Type B pancreatic cell (in vitro differentiated cells): ENCODE measurements at places on chromosomes 11 and 22. TPM values are rescaled to one million over a fixed set of nuclear protein-coding genes. Genes with fewer than 3 reads are reported as not detected.

DNA sequence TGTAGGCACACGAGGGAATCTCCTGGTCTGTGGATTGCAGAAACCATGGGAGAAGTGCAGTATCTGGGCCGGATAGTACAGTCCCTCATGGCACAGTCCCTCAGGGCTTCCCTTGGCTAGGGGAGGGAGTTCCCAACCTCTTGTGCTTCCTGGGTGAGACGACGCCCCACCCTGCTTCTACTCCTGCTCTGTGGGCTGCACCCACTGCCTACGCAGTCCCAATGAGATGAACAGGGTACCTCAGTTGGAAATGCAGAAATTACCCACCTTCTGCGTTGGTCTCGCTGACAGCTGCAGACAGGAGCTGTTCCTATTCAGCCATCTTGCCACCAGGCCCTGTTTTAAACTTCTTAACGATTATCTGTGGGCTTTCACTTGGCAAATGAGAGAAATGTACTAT lies 157.2 kb upstream of the CARD18 start:
- no peaks in the 10 kb centered on the region for H3K4me1 ChIP-seq
- DNase-seq: no peak
- H3K4me3 ChIP-seq: no peak overlapping the region
- H3K36me3 ChIP-seq: no peaks in the 10 kb centered on the region

DNA sequence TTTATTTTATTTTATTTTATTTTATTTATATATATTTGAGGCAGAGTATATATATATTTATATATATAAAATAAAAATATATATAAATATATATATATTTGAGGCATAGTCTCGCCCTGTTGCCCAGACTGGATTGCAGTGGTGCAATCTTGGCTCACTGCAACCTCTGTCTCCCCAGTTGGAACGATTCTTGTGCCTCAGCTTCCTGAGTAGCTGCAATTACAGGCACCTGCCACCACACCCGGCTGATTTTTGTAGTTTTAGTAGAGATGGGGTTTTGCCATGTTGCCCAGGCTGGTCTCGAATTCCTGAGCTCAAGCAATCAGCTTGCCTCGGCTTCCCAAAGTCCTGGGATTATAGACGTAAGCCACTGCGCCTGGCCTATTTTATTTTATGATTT lies 31.4 kb downstream of the ACO2 start:
- H3K27ac ChIP-seq: no peak overlapping the region
- DNase-seq: no peak
- H3K4me1 ChIP-seq: no peaks in the 10 kb centered on the region
- H3K36me3 ChIP-seq: no peaks in the 10 kb centered on the region
- no peaks in the 10 kb centered on the region for H3K27me3 ChIP-seq

GRCh38 chr22:49357661-49358440 lies 469.8 kb downstream of the BRD1 start:
- peak; percentile 20 for DNase-seq
- H3K27me3 ChIP-seq: peaks cover 29% of the 10 kb centered on the region
- no peak overlapping the region for H3K27ac ChIP-seq
- H3K36me3 ChIP-seq: no peaks in the 10 kb centered on the region

DNA sequence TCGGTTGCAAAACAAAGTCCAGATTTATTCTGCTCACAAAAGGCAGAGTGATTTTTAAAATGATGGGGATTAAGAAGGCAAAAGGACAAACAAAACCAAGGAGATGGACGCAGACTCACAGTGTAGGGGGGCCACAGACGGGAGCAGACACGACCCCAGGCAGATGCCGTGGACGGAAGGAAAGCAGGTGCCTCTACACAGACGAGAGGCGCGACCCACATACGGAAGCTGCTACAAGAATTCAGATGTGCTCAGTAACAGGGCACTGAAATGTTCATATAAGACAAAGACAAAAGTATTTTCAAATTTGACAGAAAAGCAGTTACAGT lies 148.9 kb downstream of the BRD1 start:
- DNase-seq: no peak
- H3K36me3 ChIP-seq: no peaks in the 10 kb centered on the region
- H3K4me3 ChIP-seq: no peak overlapping the region

- no peak for DNase-seq
- no peak overlapping the region for H3K27ac ChIP-seq
- H3K27me3 ChIP-seq: peaks cover 37% of the 10 kb centered on the region
- H3K4me3 ChIP-seq: no peak overlapping the region
These were observed 28.1 kb downstream of the COMMD9 start for GRCh38 chr11:36261094-36261493.

- no peaks in the 10 kb centered on the region for H3K4me1 ChIP-seq
- DNase-seq: no peak
- H3K27me3 ChIP-seq: peaks cover 3% of the 10 kb centered on the region
These were observed 27.7 kb downstream of the LRRC4C start for GRCh38 chr11:41431784-41432183.

GRCh38 chr11:130467116-130467900 lies 18.9 kb downstream of the ADAMTS15 start:
- no peak for DNase-seq
- peaks cover 3% of the 10 kb centered on the region for H3K36me3 ChIP-seq

DNA sequence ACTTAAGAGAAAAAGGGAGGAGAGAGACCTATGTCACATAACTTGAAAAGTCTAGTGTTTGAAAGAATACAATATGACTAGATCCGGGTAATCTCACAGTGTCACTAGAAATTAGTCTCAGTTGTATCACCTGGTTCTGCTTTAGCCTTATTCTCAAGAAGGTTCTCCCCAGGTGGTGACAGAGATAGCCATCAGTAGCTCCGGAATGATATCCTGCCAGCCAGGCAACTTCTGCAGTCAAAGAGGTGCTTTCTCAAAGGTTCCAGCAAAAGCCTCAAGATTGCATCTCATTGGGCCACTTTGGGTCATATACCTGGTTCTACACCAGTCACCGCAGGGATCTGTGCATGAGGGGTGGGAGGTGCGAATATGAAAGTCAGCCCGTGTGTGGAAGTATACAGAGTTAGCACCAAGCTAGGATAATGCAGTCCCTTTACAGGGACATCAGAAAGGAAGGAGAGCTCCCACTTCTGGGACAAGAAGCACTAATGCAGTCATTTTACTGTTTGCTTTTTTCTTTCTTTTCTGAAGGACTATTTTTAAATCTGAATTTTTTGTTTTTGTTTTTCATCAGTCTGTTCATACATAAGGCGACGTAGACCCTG lies 61.1 kb downstream of the CYB5R2 start:
- H3K27ac ChIP-seq: peak overlapping the region; percentile 9
- no peak for DNase-seq
- peaks cover 23% of the 10 kb centered on the region for H3K4me1 ChIP-seq
- H3K4me3 ChIP-seq: no peak overlapping the region
- no peaks in the 10 kb centered on the region for H3K27me3 ChIP-seq

DNA sequence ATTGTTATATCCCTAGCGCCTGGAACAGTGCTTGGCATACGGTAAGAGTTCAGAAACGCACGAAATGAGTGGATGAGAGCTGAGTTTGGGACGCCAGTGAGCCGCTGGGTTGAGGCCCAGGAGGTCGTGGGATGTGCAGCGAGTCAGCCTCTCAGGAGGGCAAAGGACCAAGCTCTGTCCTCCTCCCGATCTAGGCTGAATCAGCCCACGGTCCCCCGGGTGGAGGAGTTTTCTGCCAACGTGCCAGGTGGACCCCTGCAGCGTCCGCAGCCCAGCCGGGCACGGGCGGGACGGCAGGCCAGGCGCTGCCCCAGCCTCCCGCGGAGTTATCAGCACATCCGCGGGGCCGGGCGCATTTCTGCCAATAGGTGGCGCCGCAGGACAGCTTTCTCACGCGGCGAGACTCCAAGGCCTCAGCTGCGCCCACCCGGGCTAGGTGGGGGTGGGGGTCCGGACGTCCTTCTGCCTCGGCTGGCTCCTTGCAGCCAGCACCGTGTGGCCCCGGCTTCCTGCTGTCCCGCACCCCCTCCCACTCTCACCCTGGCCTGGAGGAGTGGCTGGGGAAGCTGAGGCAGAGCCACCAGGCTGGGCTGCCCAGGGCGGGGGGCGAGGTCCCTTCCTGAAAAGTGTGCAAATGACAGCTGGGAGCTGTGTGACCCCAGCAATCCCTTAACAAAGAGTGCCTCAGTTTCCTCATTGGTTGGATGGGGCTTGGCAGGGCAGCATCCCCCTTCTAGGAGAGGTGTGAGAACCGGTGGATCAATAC lies 2.2 kb upstream of the RPS19BP1 start:
- peaks cover 31% of the 10 kb centered on the region for H3K4me1 ChIP-seq
- peaks cover 4% of the 10 kb centered on the region for H3K36me3 ChIP-seq
- DNase-seq: peak; percentile 94

DNA sequence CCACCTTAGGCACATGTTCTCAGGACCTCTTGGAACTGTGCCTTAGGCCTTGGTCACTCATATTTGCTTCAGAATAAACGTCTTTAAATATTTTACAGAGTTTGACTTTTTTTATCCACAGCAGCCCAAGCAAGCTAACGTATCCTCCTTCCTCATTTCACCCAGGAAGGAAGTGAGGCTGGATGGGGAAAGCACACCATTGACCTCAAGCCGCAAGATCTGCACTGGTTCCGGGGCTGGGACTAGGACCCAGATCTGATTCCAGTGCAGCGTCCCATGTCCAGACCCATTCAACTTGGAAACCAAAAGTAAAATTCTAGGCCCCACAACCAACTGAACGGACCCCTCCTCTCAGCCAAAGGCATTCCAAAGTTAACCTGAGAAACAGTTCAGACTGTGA lies 2.4 kb upstream of the LGALS12 start:
- no peak overlapping the region for H3K4me3 ChIP-seq
- no peaks in the 10 kb centered on the region for H3K27me3 ChIP-seq
- H3K27ac ChIP-seq: no peak overlapping the region
- no peaks in the 10 kb centered on the region for H3K36me3 ChIP-seq

- H3K27ac ChIP-seq: peak overlapping the region; percentile 22
- H3K27me3 ChIP-seq: no peaks in the 10 kb centered on the region
- H3K4me1 ChIP-seq: peaks cover 5% of the 10 kb centered on the region
- no peak overlapping the region for H3K4me3 ChIP-seq
These were observed 46.7 kb upstream of the SCUBE2 start for GRCh38 chr11:9138133-9138453.

DNA sequence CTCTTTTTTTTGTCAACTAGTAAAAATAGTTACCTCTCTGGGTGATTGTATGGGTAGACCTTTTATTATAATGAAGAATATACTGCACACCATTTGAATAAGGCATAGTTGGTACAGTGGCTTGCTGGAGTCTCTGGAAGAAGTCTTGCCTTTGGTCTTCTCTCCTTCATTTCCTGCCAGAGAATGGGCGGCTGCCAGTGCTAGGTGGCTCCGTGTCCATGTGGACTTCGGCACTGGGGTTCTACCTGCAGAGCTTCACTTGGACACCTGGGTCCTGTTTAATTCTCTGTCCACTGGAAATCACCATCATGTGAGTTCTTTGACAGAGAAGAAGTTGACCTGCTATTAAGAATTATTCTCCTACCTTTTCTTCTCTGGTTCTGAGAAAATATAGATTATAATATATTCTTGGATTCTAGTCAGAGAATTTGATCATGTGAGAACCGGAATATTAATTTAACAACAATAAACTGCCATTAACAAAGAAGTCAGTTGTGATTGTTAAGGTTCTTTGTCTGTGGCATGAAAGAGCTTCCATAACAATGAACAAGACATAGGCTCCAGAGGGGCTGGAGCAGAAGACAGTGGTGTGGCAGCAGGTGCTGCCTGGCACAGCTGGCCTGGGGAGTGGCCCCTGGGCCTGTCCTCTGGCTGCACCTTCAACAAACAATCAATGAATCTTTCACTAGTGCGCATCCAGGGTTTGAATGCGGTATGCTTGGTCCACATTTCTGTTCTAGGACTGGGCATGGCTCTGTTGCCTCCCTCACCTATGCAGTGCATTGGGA lies 77.5 kb downstream of the PPFIBP2 start:
- H3K27me3 ChIP-seq: no peaks in the 10 kb centered on the region
- H3K27ac ChIP-seq: no peak overlapping the region
- H3K4me3 ChIP-seq: no peak overlapping the region
- H3K36me3 ChIP-seq: peaks cover 25% of the 10 kb centered on the region

- peaks cover 9% of the 10 kb centered on the region for H3K4me1 ChIP-seq
- H3K36me3 ChIP-seq: peaks cover 13% of the 10 kb centered on the region
- no peak overlapping the region for H3K4me3 ChIP-seq
These were observed 98.9 kb downstream of the TRAF6 start for GRCh38 chr11:36411202-36411640.

- no peak overlapping the region for H3K27ac ChIP-seq
- H3K4me3 ChIP-seq: no peak overlapping the region
- H3K4me1 ChIP-seq: no peaks in the 10 kb centered on the region
- no peak for DNase-seq
These were observed 11.0 kb downstream of the SMTN start for GRCh38 chr22:31092161-31092560.

GRCh38 chr11:9973921-9974320 lies 310.0 kb downstream of the SWAP70 start:
- H3K36me3 ChIP-seq: peaks cover 6% of the 10 kb centered on the region
- no peak overlapping the region for H3K4me3 ChIP-seq
- no peak for DNase-seq
- no peaks in the 10 kb centered on the region for H3K27me3 ChIP-seq

DNA sequence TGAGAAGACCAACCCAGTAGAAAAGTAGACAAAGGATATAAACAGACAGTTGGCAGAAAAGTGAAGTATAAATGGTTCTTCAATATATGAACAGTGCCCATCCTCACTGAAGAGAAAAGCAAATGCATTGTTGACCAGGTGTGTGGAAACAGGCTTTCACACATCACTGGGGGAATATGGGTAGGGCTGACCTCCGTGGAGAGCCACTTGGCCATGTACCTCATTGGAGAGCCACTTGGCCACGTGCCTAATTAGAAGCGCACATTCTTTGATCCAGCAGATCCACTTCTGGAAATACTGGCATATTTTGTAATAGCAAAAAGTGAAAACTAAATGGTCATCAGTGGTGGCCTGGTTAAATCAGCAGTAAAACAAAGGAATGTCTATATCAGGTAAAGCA lies 43.2 kb downstream of the PPP6R3 start:
- no peak overlapping the region for H3K4me3 ChIP-seq
- DNase-seq: no peak
- no peak overlapping the region for H3K27ac ChIP-seq
- peaks cover 60% of the 10 kb centered on the region for H3K4me1 ChIP-seq

DNA sequence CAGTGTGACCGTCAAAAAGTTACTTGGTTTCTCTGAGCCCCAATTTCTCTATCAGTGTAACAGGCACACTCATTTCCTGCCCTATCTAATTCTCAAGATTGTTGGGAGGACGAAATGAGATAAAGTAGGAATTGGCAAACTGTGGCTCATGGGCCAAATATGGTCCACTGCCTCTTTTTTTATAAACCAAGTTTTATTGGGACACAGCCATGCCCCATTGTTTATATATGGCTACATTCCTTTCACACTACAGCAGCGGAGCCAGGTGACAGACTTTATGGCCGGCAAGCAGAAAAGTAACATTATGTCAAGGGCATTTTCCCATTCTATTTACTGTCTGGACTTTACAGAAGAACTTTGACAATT lies 116.7 kb upstream of the TIMP3 start:
- no peak for DNase-seq
- no peak overlapping the region for H3K4me3 ChIP-seq
- H3K4me1 ChIP-seq: peaks cover 9% of the 10 kb centered on the region
- peaks cover 3% of the 10 kb centered on the region for H3K27me3 ChIP-seq
- no peaks in the 10 kb centered on the region for H3K36me3 ChIP-seq

- H3K4me1 ChIP-seq: peaks cover 5% of the 10 kb centered on the region
- H3K27me3 ChIP-seq: no peaks in the 10 kb centered on the region
- no peak for DNase-seq
- no peak overlapping the region for H3K27ac ChIP-seq
- H3K36me3 ChIP-seq: peaks cover 33% of the 10 kb centered on the region
These were observed 73.2 kb upstream of the SUSD2 start for GRCh38 chr22:24108073-24108472.

Gene SLC43A3
- total RNA-seq: 14.0 and 20.4 TPM in 2 replicates

Gene TRIM48
- total RNA-seq: not detected in 2 replicates

Gene MS4A6A
- total RNA-seq: 4.2 TPM in 1 of 2 replicates, not detected in the other

Gene ROBO4
- total RNA-seq: not detected in 2 replicates

Gene AMOTL1
- total RNA-seq: 64.8 and 93.5 TPM in 2 replicates

Gene FGF19
- 1.7 and 3.5 TPM in 2 replicates for total RNA-seq

Gene CBLIF
- 11.2 and 54.6 TPM in 2 replicates for total RNA-seq

Gene CYP2D6
- 3.1 and 4.0 TPM in 2 replicates for total RNA-seq

Gene NLRP10
- total RNA-seq: 0.24 TPM in 1 of 2 replicates, not detected in the other
